ENCODE measurements at places on chromosomes 5 and 9.

DNA sequence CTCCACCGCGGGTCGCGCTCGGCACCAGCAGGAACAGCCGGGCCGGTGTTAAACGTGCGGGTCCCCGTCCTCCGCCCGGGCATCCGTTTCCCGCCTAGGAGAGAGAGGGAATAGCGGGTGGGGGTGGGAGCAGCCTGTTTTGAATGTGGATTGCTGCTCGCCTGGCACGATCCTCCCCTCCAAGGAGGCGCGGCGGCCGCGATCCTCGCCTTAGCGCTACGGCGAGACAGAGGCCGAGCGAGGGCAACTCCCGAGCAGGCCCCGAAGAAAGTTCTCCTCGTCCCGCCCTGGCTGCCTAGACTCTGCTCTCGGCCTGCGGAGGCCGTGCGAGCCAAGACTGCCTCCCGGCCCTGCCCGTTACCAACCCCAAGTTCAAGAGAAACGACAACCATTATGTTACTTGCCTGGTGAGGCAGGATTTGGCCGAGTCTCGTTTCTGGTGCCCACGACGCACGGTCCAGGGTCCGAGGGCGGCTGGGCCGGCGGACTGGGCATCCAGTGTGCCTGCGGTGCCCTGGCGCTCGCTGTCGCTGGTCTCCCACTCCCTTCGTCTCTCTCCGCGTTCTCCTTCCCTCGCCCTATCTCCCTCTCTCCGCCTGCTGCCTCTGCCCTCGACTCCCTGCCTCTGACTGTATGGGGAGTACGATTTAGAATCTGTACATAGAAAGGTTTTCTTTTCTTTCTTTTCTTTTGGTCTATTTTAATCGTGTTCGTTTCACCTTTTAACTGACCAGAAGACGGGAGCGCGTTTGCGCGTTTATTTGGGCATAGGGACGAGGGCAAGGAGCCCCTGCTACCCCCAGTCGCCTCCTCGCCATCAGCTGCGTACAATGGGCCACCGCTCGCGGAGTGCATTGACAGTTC, 724 bp downstream of the NR2F1-AS1 start:
- no peak for DNase-seq

DNA sequence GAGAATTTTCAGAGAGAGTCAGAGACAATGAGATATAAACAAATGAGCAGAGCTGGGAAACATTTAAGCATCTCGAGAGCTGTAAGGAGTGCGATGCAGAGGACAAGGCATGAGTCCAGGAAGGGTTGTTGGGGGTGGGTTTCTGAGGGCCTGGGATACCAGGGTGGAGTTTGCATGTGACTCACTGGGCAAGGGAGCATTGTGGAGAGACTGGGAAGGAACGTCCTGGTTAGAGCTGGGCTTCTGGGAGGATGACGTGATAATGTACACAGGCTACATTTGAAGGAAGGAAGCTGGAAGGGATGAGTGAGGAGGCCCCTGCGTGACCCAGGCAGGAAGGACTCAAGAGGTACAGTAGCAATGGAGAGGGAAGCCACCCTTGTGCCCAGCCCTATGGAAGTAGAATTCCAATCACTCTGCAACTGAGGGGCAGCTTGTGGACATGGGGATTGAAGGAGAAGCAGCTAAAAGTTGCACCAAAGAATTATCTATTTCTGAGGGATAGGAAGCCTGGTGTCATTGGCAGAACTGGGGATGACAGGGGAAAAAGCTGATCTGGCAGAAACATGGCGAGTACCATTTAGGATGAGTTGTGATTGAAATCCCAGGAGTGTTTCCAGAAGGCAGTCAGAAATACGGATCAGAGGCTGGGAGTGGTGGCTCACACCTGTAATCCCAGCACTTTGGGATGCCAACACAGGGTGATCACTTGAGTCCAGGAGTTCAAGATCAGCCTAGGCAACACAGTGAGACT, 59.3 kb upstream of the AFAP1L1 start:
- DNase-seq: no peak

- DNase-seq: no peak
Measured at GRCh38 chr5:91378752-91379211, 4.3 kb downstream of the ARRDC3 start.

GRCh38 chr9:113781896-113782295, 94.2 kb upstream of the ZNF618 start:
- DNase-seq: no peak

DNA sequence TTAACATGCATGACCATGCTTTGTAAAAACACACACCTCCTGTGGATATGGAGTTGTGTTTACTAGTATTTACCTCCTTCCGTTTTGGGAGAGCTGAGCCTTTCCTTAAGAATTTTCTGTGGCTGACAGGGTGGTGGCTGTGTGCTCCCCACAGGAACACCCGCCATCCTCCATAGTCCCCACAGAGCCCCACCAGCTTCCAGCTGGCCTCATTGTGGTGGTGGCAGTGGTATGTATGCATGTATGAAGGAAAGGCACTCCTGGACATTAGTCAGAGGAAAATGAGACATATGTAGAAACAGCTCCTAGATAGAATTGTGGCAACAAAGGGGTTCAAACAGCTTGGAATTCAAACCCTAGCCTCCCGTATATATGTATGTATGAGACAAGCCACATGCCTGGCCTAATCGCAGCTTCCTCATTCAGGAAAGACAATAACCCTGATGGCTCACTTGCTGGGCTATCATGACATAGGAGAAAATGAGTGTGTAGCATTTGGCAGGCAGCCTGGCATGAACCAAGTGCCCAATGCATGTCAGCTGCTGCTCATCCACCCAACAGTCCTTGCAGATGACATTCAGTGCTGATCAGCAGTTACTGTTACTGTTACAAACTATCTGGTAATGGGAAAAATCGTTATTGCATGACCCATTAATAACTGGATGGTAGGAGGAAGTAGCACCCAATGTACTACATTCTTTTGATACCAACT, 459.7 kb downstream of the EBF1 start:
- no peak for DNase-seq

DNA sequence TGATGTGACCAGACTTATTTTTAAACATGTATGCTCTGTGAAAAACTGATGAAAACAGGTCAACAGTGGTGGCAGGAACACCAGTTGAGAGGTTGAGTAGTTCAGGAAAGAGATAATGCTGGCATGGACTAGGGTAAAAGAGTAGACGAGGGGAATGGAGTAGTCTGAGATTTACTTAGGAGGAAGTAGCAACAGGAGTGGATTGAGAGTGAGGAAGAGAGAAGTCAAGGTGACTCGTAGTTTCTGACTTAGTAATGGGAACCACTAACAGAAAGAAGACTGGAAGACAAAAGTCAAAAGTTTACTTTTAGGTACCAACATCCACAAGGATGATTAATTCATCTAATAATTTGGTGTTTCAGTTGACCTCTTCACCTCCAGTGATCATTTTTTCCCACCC, 3.6 kb downstream of the SRA1 start:
- no peak for DNase-seq

DNA sequence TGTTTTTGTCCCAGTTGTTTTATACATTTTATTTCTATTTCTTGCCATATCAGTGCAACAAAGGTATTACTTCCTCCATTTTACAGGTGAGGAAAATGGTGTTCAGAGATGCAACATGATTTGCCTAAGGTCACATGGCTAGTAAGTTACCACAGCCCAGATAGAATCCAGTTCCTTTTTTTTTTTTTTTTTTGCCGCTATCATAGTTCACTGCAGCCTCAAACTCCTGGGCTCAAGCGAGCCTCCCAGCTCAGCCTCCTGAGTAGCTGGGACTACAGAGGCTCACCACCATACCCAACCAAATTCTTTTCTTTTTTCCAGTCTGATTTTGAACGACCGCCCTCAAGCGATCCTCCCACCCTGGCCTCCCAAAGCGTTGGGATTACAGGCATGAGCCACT, 480 bp upstream of the CCDC69 start:
- DNase-seq: no peak
